ENCODE measurements at places on chromosomes 1 and 21.

DNA sequence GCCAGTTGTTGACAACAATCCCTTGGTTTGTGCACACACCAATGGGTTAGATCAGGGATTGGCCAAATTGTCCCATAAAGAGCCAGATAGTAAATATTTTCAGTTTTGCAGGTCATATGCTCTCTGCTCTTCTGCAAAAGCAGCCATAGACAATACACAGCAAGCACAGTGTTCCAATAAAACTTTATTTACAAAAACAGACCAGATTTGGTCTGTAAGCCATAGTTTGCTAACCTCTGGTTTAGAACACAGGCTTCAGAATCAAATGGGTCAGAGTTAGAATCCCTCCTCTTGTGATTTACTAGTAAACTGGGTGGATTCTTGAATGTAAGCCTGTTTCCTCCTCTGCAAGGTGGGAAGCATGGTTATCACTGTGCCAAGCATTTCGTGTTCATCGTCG lies 65.3 kb upstream of the EFHD2 start:
- DNase-seq: no peak

GRCh38 chr1:243494741-243495431 lies 239.0 kb downstream of the SDCCAG8 start:
- no peak for DNase-seq

DNA sequence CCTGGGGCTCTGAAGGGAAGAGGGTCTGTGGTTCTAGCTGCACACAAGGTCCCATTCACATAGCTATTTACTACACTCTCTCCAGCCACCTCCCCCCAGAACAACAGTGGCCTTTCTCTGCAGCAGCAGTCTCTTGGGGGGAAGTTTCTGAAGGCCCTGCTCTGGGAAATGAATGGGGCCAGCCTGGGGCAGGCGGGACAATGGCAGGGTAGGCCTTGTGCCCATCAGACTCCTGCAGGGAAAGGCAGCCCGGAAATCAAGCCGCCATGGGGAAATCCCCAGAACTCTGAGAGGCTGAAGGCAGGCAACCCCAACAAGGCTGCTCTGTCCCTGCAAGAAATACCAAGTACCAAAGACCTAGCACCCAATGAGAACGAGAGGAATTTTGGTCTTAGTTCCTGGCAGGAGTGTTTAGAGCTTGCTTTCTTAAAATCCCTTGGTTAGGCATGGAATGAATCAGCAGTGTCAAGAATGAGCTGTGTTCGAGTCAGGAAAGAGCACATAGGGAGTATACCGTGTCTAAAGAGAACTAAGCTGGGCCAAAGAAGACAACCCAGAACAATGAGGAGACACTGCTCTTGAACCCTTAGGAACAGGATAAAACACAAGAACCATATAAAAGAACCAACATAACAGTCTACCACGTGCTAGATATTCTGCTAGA lies 11.3 kb downstream of the ARHGEF11 start:
- no peak for DNase-seq

DNA sequence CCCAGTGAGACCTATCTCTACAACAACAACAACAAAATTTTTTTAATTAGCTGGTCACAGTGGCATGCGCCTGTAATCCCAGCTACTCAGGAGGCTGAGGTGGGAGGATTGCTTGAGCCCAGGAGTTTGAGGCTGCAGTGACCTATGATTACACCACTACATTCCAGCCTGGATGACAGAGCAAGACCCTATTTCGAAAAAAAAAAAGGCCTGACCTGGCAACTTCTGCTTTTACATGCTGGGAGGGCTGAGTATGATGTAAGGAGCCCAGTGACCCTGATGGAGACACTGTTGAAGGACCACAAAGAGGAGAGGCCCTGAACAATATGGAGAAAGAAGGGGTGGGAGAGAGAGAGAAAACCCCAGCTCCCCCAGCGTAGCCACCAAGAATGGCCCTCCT lies 9.2 kb upstream of the VPS26C start:
- no peak for DNase-seq

GRCh38 chr21:42089093-42089631 lies 18.0 kb downstream of the UMODL1 start:
- peak; percentile 19 for DNase-seq

DNA sequence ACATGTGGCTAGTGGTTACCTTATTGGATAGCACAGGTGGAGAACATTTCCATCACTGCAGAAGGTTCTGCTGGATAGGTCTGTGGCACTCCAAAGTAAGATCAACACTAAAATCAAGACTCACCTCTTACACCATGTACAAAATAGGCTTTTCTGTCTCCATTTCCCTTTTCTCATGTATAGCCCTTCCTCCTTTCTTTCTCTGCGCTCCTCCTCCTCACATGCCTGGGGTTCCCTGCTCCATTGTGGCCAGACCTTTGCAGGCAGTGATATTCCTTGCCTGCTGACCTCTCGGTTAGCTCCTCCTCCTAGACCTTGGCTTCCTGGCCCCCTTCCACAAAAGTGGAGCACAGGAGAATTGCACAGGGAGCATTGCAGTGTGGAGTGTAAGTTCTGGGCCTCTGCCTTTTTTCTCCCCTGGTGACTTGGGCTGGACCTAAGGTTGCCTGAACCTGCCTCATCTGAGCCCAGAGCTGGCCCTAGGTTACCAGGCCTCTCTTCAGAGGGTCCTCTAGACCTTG lies 33.2 kb upstream of the RBM15 start:
- no peak for DNase-seq

DNA sequence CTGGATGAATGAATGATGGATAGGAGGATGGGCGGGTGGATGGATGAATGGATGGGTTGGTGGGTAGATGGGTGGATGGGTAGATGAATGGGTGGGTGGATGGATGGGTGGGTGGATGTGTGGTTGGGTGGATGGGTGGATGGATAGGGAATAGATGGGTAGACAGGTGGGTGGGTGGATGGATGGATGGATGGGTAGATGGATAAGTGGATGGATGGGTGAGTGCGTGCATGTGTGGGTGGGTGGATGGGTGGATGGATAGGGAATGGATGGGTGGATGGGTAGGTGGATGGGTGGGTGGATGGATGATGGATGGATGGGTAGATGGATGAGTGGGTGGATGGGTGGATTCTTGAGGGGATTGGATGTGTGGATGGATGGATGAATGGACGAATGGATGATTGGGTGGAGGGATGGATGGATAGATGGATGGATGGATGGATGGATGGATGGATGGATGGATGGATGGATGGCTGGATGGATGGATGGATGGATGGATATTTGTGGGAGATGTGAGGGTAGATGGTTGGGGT lies 68.7 kb downstream of the SDC3 start:
- no peak for DNase-seq

GRCh38 chr1:86823821-86824500 lies 90.0 kb downstream of the SELENOF start:
- DNase-seq: no peak

- DNase-seq: peak; percentile 81
Measured at GRCh38 chr1:226737819-226738420, 1.2 kb downstream of the ITPKB start.

DNA sequence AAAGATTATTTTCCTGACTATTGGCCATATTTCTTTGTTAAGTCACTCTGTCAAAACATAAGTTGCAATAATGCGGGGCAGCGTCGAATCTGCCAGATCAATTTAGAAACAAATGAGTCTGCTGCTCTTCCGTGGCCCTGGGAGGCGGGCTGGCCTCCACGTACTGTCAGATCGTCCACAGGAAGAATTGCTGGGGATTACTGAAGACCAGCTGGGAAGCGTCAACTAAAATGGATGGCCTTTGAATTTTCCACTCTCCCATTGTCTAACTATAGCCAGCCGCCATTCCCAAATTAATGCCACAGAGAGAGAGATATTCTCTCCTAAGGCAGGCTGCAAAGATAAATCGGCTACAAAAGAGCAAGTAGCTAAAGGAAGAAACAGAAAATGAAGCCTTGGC lies 560.2 kb downstream of the SMYD3 start:
- DNase-seq: no peak

- no peak for DNase-seq
Measured at GRCh38 chr1:9714257-9714718, 62.8 kb downstream of the PIK3CD start.

- no peak for DNase-seq
Measured at GRCh38 chr1:218347723-218348627, 2.8 kb downstream of the TGFB2 start.

DNA sequence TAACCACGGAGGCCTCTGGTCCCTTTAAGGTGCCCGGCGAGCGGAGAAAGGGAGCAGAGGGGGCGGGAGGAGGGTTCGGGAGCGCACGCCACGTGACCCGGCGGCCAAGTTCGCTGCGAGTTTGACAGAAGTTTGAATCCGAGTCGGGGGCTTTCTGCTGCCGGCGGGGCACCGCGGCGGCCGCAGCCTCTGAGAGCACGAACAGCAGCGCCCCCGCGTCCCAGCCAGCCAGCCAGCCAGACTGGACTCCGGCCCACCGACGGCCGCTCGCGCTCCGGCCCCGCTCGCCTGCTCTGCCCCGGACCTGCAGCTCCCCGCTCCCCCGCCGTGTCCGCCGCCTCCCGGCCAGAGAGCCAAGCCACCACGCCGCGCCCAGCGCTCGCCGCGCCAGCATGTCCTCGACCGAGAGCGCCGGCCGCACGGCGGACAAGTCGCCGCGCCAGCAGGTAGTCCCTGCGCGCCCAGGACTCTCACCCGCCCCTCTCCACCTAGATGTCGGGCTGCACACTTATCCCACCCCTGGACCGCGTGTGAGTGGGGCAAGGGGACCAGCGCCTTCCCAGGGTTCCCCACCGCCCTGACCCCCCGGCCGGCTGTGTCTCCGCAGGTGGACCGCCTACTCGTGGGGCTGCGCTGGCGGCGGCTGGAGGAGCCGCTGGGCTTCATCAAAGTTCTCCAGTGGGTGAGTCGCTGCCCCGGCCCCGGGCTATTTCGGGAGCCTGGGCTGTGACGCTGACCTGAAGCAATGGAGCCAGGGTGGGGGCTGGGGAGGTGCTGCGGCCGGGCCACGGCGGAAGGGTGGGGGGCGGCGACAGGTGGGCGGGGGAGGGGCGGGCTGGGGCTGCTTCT lies at the start of gene SYPL2:
SYPL2 (plus strand) TSS at position 95 of the 849 bp plus-strand sequence; CDS start at position 393, 298 bp downstream.
- DNase-seq: no peak

GRCh38 chr1:4060850-4061249 lies 160.8 kb upstream of the C1orf174 start:
- no peak for DNase-seq

DNA sequence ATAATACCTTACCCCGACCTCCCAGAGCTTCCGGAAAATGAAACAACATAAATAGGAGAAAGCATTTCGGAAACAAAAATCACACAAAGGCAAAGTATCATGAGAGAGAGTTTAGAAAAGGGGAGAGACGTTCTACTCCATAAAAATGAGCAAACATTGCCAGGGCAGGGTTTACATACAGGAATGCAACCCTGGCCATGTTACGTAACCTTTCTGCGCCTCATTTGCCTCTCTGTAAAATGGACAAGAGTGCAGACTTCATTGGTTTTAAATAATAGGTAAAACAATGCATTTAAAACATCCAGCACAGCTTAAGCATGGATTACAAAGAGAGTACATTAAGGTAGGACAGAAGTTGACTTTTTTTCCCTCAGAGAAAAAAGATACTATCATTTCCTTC lies 45.6 kb downstream of the PHC2 start:
- DNase-seq: no peak

DNA sequence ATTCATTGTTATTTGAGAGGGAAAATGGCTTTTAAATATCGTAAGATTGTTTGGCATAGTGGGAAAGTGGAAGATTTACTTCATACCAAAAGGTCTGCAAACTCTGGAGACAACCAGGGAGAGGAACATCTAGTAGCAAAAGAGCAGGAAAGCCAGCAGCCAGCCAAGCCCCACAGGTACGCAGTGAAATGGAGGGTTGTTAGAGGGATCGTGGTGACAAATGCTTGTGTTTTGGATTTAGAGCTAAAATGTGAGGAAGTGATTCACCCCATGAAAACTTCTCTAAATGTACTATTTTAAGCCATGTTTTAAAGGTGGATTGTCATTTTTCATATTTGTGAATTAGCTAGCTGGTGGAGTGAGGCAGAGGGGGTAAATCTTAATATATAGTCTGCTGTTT lies 69.3 kb downstream of the RPS6KC1 start:
- no peak for DNase-seq

GRCh38 chr1:205963352-205964155 lies 20.3 kb upstream of the SLC26A9 start:
- no peak for DNase-seq

GRCh38 chr1:32426489-32427255 lies 32.4 kb upstream of the BSDC1 start:
- no peak for DNase-seq

GRCh38 chr1:83490988-83491387 lies 507.9 kb downstream of the TTLL7 start:
- no peak for DNase-seq

GRCh38 chr1:53738205-53739108 lies 507 bp downstream of the GLIS1 start:
- no peak for DNase-seq

DNA sequence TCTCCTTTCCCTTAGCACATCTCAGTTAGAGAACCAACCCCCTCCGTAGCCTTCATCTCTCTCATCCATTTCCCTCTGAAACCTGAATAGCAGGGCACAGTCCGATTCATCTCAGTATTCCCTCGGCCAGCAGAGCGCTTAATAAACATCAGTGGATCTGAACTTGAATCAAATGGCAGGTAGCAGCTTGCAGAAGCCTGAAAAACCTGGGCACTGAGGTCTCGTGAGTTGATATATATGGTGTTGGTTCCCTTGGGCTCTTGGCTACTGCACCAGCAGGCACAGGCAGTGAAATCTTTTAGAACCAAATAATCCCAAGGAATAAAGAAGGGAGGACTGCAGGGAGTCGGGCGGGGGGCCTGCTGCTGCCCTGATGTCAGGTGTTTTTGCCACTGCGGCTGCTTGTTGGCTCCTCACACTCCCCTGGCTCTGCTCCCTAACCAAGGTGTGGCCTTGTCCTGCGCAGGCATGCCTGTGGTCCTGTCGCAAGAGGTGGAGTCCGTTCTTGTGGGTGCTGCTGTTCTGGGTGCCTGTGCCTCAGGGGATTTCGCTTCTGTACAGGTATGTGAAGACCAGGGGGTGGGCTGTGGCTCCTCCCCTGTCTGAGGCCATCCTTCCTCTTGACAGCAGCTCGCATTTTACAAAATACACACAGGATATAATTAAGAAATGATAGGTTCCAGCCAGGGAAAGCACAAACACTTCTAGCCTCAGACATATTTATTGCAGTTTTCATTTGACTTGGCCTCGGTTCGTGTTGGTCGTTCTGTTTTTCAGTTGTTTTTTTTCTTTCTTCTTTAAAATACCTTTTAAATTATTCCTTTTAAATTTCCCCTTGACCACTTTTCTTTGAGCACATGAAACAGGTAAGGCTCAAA lies 140.9 kb upstream of the HOOK1 start:
- no peak for DNase-seq

DNA sequence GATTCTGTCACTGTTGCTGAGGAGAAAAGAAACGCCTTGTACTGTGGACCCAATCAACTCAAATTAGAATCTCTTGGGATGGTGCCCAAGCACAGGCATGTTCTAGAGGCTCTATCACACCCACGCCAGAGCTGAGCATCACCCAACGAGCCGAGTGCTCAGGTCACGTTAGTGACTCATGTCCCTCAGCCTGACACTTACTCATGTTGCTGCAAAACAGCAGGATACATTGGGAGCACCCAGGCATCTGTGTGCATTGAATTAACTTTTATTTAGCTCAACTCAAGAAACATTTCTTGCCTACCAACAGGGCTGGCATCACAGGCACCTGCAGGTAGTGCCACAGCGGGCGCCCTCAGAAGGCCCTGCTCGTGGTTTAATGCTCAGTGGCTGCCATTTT lies 149.8 kb downstream of the ETS2 start:
- DNase-seq: no peak

Measured in C1 segment of cervical spinal cord (tissue), 14 donors.